ENCODE measurements at places on chromosomes 12 and 14.

GRCh38 chr12:51994959-51995358 lies 11.8 kb upstream of the TAMALIN start:
- DNase-seq = no peak

DNA sequence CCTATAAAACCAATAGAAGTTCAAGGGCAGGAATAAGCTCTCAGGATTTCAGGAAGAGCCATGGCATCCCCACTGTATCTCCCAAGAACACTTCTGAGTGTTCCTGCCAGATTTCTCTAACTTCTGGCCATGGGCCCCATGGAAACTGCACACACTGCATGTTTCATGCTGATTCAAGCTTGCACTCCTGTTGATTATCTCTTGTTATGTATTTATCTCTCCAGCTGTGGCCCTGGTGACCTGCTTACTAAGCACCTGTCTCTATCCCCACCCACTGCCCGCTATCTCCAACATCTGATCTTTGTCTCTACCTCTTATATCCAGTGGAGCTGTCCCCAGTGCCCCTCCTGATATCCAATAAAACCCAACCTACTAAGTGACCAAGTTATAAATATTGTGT lies 285.3 kb downstream of the PDZRN4 start:
- DNase-seq = no peak

DNA sequence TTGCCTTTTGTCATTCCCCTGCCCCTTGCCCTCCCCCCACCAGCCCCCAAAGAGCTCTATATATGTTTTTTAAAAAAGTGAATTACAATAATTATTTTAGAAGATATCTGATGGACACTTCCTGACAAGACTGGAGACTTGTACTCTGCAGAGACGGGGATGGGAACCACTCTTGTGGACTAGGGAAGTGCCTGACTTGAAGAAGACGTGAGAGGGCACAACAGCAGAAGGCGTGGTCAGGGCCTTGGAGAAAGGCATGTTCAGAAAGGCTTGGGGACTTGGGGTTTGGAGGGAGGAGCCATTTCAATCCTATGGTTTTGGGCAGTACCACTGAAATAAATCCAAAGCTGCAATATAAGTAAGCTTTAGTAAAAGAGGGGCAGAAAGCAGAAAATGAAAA lies 154.7 kb downstream of the APAF1 start:
- no peak for DNase-seq

- no peak for DNase-seq
Observed at GRCh38 chr12:49019443-49020324, 1.1 kb upstream of the PRKAG1 start.

DNA sequence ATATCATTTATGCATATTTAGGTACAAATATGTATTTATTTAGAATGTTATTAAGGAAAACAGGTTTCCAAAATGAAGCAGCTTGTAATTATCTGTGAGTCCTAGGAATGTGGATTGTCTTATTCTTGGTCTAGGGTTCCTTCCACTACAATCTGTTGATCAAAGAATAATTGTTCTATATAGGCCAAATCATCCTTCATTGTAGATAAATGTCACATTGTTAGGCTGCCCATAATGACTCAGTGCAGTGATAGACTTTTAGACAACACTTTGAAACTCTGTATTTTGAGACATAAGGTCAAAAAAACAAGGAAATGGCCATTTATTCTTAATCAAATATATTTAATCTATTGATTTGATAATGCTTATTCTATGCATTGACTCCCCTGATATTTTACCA lies 283.0 kb downstream of the ACSS3 start:
- DNase-seq = no peak

DNA sequence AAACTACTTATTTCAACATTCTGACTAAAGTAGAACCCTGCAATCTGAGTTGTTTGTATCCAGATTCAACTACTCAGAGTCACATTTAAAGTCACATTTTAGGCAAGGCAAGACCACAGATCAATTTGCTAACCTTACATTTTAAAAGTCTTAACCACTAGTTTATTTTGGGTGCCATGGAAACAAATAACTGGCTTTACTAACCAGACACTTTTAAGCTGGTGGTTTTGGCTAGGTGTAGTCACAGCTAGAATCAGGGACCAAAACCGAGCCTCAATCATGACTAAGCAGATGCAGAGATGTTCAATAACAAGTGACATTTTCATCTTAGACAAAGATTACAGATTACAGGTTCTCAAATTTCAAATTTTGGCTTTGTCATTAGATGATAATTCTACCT lies 115.3 kb downstream of the PDE6H start:
- DNase-seq = no peak

GRCh38 chr14:52067873-52068614 lies 815 bp downstream of the NID2 start:
- peak; percentile 12 for DNase-seq

GRCh38 chr14:95023115-95023514 lies 134.2 kb downstream of the DICER1 start:
- DNase-seq = no peak

GRCh38 chr14:30874120-30874998 lies at the start of gene COCH:
Gene COCH, plus strand, starts transcription at chr14:30874559. Its CDS starts 380 bp downstream, at chr14:30874939.
- DNase-seq = peak; percentile 66
